ENCODE measurements at places on chromosomes 2 and 18.

- peak; percentile 41 for DNase-seq
These were observed 47.0 kb upstream of the PLEKHM3 start for GRCh38 chr2:208072250-208072892.

- DNase-seq: no peak
These were observed 313.5 kb upstream of the SLC39A10 start for GRCh38 chr2:195343540-195343939.

DNA sequence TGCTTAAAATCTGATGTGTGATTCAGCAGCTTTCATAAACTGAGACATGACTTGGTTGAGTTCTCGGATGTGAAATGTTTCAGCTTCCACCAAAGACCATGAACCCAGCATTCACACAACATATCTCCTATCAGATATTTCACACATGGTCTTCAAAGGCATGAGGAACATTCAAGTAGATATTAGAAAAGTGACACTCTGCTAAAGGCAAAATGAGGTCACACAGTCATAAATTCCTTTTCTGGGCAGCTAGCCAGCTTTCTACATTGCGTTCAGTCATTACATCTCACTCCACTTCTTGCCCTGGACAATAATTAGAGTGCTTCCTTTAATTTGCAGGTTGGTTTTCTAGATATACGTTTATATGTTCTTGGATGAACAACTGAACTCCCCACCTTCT lies 96.7 kb downstream of the GAREM1 start:
- no peak for DNase-seq

DNA sequence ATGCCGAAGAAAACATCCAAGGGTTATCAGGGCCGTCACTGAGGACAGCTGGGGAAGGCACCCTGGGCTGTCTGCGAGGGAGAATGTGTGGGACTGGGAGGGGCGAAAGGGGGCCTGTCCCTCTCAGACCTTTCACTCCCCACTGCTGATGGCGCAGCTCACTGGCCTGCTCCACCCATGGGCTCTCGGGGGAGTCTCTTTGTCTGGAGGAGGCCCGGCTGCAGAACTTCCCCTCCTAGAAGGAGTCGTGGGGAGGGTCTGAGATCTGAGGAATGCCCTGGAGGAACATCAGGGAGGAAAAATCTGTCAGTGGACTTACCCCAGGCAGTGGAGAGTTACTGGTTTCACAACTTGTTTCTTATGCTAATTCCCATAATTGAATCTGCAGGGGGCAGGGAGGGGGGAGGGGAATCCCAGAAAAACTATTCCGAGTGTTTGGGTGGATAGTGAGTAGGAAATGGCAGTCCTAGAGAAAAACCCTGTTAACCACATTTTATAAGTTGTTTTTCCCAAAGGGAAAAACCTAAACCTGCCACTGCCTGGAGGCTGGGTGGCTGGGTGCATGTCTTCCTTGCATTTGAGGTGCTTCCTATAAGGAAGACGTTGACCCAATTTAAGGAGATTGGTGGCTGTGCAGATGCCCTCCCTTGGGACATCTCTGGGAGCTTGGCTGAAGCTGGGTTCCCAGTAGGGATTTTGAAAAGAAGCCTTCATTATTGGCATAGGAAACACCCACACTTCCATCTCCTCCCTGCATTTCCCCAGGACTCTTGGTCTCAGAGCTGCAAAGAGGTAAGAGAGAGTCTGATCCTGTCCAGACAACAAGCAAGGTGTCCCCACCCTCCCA lies 11.7 kb upstream of the SEMA4C start:
- no peak for DNase-seq

DNA sequence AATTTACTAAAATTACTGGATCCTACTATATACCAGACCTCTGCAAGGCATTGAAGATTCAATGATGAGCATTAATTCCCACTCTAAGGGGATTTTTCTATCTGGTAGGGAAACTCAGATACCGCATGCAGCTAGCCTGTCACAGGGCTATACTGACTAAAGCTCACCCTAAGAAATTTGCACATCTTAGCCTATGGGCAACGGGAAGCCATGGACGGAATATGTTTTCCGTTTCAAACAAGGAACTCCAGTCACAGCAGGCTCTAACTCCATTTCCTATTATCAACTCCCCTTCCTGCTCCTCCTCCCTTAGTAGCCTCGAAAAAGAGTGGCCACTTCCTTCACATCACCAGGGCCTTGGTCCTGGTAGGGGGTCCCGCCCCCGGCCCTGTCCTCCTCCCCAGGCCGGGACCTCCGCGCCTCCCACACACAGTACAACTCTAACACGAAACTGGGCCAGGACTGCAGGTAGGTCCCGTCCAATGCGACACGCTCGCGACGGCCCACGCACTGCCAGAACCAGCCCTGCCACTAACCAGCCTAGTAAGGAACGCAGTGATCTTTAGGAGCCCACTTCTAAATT lies 659 bp upstream of the COX5B start:
- DNase-seq: no peak

GRCh38 chr2:5959836-5960820 lies 267.9 kb downstream of the SOX11 start:
- no peak for DNase-seq

GRCh38 chr2:157244691-157245090 lies 12.8 kb upstream of the GALNT5 start:
- DNase-seq: no peak

- no peak for DNase-seq
These were observed 24.6 kb upstream of the SPP2 start for GRCh38 chr2:234025891-234026401.

GRCh38 chr2:216950547-216950946 lies 90.7 kb upstream of the TNP1 start:
- DNase-seq: no peak

- DNase-seq: no peak
These were observed 123.5 kb upstream of the PELI1 start for GRCh38 chr2:64267699-64268098.

GRCh38 chr2:218814540-218815243 lies 16.9 kb downstream of the PRKAG3 start:
- no peak for DNase-seq

GRCh38 chr2:199201539-199201938 lies 256.2 kb downstream of the SATB2 start:
- DNase-seq: no peak

Measured in stimulated activated CD4-positive, alpha-beta T cell treated with anti-CD3 and anti-CD28 coated beads, Interleukin-4, amount 100 ng/mL, for 1 hour (primary cell).